ENCODE measurements at places on chromosomes 7 and 10.

DNA sequence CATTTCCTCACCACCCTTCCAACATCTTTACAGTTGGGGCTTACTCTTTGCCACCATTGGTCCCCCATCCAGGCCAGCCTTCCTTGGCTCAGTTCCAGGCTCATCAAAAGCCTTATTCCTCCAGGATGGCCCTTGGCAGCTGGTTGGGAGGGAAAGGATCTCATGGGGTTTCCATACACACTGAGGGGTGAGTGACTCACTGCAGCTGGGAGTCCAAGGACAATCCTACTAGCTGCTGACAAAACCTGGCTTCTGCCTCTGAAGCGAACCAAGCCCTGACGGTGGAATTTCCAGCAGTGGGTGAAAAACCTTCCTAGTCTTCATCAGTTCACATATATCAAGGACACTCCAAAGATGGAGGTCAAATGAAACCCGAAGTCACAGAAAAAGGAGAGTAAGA, 22.9 kb downstream of the CRHR2 start:
- DNase-seq: no peak

DNA sequence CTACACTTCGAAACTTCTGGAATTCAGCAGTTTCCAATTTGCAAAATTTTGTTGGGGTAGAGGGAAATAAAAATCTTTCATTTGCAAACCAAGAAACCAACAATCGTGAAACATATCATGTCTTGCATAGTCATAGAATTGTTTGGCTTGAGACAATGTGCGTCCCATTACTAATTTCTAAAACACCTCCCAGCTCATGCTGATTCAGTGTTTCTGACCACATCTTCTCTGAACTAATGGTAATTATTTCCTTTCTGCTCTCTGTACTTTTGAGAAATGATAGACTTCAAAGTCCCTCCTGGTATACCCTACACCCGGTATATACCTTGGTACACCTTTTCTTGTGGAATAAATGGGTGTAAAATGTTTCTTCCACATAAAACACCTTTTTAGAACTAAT, 41.8 kb upstream of the TSPAN13 start:
- DNase-seq: no peak

GRCh38 chr10:128029731-128030369, 96.4 kb downstream of the MKI67 start:
- DNase-seq: no peak

DNA sequence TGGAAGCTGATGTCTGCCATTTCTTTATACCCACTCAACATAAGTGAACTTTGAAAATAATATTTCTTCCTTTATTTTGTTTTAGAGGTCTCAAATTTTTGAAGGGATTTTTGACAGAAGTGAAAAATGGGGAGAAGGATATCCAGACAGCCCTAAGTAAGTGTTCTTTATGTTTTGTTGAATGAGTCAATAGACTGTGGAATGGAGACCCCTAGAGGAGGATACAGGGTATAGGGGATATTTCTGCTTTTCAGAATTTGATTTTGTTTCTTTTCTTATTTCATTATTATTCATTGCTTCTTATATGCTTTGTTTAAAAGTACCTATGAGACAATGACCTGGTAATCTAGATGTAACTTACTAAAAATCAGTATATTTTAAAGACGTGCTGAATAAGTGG, 34.4 kb downstream of the PLEKHA8 start:
- DNase-seq: no peak

- DNase-seq: no peak
These were observed 30.2 kb downstream of the PLCE1 start for GRCh38 chr10:94023906-94024305.

GRCh38 chr7:104272767-104273384, 55.5 kb upstream of the LHFPL3 start:
- DNase-seq: no peak

GRCh38 chr7:125563964-125564529, 634.4 kb upstream of the POT1 start:
- DNase-seq: no peak

DNA sequence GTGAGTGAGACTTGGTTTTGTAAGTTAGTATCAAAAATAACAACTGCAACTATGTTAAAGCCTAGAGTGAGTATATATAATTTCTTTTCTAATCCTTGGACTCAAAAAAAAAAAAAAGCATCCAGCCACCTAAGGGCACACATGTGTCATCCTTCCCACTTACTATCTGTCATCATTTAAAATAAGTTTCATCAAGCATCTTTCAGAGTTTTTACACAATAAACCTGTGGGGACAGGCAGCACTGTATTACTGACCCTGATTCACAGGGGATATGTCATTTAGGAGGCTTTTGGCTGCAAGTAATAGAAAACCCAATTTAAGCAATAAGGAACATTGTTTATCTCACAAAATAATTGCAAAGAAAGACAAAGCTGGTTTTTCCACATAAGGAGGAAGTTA, 32.3 kb upstream of the OSBPL3 start:
- DNase-seq: no peak

GRCh38 chr7:159084069-159084801, 60.4 kb downstream of the VIPR2 start:
- DNase-seq: no peak

DNA sequence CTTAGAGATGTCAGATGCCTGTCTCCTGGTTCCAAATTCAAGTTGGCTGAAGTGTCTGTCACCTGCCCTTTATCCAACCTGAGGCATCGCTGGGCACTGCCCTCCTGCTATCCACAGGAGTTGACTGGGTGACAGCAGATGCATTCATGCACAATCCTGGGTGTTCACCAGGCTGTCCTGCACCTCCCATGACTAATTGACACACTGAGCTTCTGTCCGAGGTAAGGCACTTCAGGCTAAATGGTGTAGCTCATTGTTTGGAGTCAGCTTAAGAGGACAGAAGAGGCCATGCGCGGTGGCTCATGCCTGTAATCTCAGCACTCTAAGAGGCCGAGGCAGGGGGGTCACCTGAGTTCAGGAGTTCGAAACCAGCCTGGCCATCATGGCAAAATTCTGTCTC, 2.4 kb downstream of the UCMA start:
- no peak for DNase-seq

DNA sequence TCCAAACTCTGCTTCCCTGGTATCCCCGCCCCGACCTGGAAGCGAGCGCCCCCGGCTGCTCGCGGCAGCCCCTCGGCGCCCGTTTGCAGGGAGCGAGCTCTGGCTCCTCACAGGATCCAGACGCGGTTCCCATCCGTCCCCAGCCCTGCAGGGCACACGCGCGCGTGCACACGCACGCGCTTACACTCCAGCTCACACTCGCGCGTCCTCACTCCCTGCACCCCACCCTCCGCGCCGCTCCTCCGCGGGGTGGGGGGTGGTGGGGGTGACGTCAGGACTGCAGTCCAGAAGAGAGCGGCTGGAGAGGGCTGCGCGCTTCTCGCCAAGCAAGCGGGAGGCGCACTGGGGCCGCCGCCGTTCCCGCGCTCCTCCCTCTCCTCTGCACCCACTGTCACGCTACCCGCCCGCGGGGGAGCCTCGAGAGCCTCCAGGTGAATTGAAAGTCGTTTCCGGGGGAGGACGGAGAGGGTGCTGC, 255.6 kb downstream of the OTUD1 start:
- no peak for DNase-seq

- no peak for DNase-seq
These were observed 9.3 kb downstream of the MICALL2 start for GRCh38 chr7:1449951-1450350.
